Activated naive CD8-positive, alpha-beta T cell treated with anti-CD3 and anti-CD28 coated beads, Interleukin-2, amount 10 ng/mL, durations not matched to agents 7 days and 5 days (primary cell): ENCODE measurements at places on chromosomes 4 and X. TPM values are rescaled to one million over a fixed set of nuclear protein-coding genes. Genes with fewer than 3 reads are reported as not detected.

- no peak for DNase-seq
Measured at GRCh38 chr4:172785613-172786012, 383.0 kb upstream of the GALNT7 start.

DNA sequence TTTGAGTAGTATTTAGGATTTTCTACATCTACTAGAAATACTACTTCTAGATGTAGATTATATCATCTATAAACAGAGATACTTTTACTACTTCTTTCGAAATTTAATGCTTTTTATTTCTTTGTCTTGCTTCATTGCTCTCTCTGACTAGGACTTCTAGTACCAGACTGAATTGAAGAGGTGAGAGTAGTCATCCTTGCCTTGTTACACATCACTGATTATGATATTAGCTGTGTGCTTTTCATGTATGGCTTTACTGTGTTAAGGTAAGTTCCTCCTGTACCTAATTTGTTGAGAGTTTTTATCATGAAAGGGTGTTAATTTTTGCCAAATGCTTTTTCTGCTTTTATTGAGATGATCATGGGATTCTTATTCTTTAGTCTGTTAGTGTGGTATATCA is 19.6 kb upstream of the IL2 start:
- DNase-seq = no peak

GRCh38 chr4:10164877-10165283 is 48.3 kb upstream of the WDR1 start:
- DNase-seq = no peak

GRCh38 chr4:54439831-54440243 is 210.7 kb downstream of the PDGFRA start:
- no peak for DNase-seq

GRCh38 chr4:186604124-186604807 is 48.9 kb upstream of the MTNR1A start:
- no peak for DNase-seq

- DNase-seq = no peak
Measured at GRCh38 chr4:105060628-105061027, 86.0 kb upstream of the TET2 start.

- no peak for DNase-seq
Measured at GRCh38 chr4:20194123-20195013, 57.3 kb upstream of the SLIT2 start.

DNA sequence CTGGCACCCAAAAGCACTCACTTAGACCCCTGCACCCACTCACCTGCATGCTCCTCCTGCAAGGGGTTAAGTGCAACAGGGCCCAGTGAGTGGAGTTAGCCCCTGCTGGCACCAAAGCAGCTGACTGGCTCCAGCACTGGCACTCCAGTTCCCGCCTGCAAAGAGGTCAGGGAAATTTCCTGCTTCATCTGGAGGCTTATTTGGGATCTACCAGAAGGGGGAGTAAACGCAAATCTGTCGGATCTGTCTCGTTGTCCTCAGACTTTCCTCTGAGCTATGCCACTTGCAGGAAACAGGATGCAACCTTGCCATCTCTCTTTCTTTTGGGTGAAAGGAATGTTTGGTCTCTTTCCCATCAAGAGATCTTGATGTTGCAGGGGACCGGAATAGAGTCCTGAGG is 435.6 kb downstream of the PCDH10 start:
- DNase-seq = no peak

- DNase-seq = no peak
Measured at GRCh38 chr4:24730256-24731001, 64.9 kb upstream of the SOD3 start.

DNA sequence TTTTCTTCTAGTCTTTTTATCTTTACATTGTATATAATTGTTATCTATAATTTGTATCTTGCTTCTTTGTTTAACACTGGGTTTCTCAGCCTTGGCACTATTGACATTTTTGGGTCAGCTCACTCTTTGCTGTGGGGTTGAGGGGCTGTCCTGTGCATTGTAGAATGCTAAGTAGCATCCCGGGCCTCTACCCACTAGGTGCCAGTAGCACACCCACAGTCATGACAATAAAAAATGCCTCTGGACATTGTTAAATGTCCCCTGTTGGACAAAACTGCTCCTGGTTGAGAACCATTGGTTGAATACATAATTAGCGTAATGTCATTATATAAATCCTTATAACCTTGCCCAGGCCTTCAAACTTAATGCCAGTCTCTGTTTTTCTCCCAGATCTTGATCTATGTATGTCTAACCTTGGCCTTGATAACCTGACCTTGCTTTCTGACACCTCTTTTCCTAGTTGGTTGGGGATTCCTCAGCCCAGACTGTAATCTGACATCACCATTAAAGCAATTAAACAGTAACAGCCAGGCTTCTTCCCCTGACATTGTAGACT is 46.1 kb downstream of the DCX start:
- no peak for DNase-seq

DNA sequence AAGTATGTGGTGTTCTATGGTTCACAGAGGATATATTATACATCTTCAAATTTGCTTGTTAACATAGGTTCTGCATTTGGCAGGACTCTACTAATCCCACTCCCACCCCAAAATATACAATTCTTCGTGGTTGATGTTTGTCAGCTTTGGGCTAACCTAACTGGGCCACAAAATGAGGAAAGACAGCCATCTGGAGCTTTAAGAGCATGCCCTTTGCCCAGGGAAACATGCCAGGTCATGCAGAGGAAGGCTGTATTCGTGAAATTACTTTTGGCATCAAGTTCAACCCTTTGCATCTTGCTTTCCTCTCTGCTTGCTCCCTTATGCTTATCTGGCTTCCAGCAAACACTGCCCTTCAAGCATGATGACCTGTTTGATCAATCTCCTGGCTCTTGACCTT is 46.8 kb upstream of the F9 start:
- no peak for DNase-seq

DNA sequence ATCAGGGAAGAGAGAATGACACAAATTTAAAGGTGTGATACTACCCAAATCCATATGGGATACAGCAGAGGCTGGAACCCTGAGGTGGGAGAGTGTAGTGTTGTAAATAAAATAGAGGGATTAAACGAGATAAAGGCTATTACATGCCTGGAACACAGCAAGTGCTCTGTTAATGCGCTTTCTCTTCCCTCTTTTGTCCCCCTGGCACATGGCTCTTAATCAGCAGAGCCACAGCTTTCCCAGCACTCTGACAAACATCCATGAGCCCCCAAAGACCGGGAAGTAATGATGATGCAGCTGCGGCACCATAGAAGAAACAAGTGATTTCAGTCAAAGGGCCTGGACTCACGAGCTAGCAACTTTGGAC is 85.9 kb downstream of the RASL11B start:
- DNase-seq = no peak

DNA sequence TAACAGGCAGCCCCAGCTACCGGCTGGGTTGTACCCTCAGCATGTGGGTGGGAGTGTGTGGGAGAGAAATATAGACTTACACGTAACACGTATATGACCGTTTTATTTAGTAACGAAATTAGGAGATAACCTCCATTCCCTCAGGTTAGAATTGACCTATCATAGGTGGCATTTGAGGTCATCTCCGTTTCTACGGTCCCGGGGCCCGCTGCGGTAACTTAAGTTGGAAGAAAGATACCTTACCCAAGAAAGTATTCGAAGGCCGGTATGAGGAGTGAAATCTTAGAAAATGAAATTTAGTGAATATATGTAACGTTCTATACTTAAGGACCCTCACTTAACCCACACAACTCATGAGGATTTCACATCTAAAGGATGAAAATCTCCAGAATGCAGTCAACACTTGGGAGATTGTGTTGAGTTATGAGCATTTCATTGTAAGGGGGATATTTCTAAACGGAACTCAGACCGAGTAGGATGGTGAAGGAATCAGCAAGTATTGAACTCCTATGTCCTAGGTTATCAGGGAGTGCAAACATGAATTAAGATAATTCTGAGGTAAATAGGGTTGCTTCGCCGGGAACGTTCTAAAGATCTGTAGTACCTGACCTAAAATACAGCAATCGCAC is 891 bp downstream of the CISD2 start:
- no peak for DNase-seq

DNA sequence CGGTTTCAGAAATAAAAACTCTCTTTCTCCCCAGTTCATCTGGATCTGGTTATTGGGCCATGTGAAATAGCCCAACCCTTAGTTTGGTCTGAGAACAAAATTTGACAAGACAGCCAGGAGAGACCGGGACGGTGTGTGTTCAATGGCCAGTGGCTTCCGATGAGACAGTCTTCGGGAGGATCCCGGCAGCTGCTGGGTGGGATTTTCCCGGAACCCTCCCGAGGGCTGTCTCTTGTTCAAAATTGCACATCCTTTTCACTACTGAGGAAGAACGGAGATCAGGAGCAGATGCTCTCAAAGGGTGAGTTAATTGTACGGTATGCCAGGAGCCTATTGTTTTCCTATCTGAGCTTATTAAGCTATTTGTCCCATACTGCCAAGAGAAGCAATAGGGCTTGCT is 166.5 kb downstream of the PRR32 start:
- DNase-seq = no peak

- DNase-seq = peak; percentile 52
Measured at GRCh38 chrX:48945517-48946348, 11.7 kb downstream of the OTUD5 start.

DNA sequence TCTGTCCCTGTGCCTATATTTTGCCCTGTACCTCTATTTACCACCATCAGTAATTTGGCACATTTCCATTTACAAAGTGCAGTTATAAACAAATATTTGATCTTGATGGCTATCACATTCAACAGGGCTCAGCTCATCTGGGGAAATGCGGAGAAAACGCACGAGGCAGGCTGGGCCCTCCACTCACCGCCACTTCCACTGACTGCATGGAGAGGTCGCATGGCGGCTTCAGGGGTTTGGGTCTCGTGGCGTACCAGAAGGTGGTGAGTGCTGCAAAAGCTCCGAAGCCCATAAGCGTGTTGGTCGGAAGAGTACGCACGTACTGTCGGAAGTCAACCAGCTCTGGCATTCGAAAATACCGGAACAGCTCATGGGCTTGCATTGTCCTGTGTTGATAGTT is 22.6 kb downstream of the ACSL1 start:
- DNase-seq = no peak

- no peak for DNase-seq
Measured at GRCh38 chr4:165539801-165540200, 161.0 kb downstream of the CPE start.

GRCh38 chrX:148270499-148270898 is 229.9 kb upstream of the AFF2 start:
- no peak for DNase-seq

DNA sequence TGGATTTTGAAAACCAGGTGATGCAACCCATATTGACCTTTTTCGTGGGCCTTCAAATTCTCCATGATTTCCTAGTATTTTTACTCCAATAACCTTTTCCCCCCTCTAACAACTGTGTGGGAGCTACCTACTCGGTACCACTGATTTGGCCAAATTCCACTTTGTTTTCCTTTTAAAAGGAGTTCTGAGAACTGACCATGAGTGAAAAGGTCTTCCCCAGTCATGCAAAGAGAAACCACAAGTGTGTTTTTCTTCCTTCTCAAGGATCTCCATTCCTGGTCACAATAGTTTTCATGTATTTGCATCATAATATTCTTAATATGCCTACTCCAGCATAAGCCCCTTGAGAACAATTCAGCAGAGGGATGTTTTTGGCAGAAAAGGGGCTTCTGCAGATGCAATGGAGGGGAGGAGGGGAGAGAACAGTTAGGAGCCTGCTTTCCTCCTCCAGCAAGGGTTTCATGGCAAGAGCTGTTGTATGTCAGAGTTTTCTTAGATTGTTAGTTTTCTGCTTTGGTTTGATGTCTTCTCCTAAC is 195.3 kb upstream of the ANXA3 start:
- no peak for DNase-seq

GRCh38 chr4:139599076-139599475 is 43.1 kb upstream of the SETD7 start:
- no peak for DNase-seq

DNA sequence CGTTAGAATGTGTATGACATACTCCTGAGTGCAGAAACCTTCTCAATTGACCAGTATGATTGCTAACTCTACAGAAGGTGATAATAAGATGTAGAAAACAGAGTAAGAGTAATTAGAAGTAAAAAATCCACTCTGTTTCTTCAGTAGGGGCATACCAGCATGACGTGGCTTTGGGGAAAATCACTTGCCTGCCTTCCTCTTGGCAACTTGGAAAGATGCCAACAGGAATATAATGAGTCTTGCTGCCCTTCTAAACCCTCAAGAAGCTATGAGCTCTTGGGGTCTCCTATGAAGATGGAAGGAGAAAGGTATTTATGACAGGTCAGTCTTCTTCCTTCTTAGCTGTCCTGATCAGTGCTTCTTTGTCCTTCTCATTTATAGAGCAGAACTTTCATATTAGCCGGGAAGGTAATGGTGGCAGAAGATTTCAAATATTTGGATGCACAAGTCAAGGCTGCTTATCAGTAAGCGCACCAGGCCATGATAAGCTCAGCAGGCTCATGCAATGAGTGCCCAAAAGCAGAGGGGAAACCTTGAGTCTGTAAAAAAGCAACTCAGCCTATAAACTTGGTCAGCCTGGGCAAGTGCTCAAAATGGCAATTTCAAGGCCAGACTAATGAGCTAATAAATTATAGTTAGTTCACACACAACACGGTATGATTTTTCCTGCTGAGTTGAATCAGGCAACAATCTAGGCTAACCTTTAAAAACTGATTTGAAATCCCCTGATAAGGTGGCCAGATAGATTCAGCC is 69.7 kb upstream of the PPARGC1A start:
- DNase-seq = no peak

- DNase-seq = no peak
Measured at GRCh38 chr4:113904877-113905276, 74.6 kb downstream of the ARSJ start.

- DNase-seq = no peak
Measured at GRCh38 chr4:152540941-152541340, 5.0 kb upstream of the FBXW7 start.

- DNase-seq = peak; percentile 71
Measured at GRCh38 chr4:77240469-77241066, 83.6 kb downstream of the CCNG2 start.

DNA sequence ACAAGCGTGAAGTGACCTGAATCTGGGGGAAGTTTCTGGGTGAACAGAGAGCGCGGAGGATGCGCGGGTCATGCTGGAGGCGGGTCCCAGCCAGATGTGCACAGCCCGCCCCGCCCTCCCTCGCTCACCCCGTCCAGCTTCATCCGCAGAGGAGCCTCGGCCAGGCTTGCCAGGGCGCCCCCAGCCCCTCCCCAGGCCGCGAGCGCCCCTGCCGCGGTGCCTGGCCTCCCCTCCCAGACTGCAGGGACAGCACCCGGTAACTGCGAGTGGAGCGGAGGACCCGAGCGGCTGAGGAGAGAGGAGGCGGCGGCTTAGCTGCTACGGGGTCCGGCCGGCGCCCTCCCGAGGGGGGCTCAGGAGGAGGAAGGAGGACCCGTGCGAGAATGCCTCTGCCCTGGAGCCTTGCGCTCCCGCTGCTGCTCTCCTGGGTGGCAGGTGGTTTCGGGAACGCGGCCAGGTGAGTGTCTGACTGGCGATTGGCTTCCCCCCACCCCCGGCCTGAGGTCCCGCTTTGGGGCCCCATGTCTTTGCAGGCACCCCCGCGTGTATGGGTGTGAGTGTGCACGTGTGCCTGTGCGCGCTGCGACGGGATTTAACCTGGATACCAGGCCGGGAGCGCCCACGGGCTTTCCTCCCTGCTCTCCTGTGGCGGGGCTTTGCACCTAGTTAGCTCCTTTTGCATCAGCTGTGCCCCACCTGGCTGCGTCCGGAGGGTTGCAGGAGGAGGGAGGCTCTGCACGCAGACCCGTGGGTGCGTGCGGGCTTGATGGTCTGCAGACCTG is at the start of gene EGFL6:
EGFL6 (plus strand) TSS at position 123 of the 782 bp plus-strand sequence; CDS start at position 384, 261 bp downstream.
- DNase-seq = peak; percentile 50

The CLDN34 gene
- not detected for total RNA-seq

The LRIT3 gene
- total RNA-seq = not detected

The N4BP2 gene
- 33.5 TPM for total RNA-seq

The HNRNPDL gene
- 331 TPM for total RNA-seq

The TKTL2 gene
- total RNA-seq = not detected

The GAGE10 gene
- total RNA-seq = not detected

The GPRASP2 gene
- total RNA-seq = 0.77 TPM

The KLHL13 gene
- 0.47 TPM for total RNA-seq
